ENCODE measurements at places on chromosomes 2 and 18.

GRCh38 chr2:33617401-33617800 lies 18.3 kb upstream of the FAM98A start:
- no peak for DNase-seq

DNA sequence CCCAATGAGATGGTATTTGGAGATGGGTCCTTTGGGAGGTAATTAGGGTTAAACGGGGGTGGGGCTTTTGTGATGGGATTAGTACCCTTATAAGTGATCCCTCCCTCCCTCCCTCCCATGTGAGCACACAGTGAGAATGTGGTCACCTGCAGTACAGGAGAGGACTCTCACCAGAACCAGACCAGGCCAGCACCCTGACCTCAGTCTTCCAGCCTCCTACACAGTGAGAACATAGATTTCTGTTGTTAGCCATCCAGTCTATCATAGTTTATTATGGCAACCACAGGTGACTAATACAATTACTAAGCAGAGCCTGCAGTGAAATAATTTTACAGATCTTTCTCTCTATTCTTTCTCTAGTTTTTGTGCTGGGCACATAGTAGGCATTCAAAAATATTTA lies 137.7 kb upstream of the PKDCC start:
- no peak for DNase-seq

DNA sequence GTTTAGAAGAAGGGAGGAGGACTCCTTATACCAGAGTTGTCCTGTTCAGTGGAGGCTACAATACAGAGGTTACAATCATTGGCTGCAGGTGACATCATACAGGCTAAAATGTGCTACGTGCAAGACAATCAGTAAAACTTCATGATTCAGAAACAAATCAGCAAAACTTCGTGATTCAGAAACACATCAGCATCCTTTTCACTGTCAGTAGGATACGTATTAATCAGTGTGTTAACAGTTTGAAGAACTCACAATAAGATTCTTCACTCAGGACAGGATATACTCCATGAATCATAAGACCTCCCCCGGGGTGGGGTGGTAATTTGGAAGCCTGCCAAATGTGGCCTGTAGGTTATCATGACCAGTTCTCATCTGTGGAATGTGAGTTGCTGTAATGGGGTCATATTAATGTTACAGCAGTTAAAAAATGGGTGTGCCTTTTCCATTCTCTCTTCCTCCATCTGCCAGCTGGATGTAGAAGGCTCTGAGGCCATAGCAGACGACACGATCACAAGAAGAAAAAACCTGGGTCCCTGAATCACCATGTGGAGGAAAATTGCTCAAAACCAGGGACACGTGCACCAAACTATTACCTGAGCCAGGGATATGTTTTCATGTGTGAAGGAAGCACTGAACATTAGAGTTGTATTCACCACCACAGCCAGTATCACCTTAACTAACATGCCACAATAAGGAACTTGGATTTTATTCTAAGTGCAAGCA lies 134.8 kb upstream of the CREB1 start:
- DNase-seq, result peak; percentile 38

DNA sequence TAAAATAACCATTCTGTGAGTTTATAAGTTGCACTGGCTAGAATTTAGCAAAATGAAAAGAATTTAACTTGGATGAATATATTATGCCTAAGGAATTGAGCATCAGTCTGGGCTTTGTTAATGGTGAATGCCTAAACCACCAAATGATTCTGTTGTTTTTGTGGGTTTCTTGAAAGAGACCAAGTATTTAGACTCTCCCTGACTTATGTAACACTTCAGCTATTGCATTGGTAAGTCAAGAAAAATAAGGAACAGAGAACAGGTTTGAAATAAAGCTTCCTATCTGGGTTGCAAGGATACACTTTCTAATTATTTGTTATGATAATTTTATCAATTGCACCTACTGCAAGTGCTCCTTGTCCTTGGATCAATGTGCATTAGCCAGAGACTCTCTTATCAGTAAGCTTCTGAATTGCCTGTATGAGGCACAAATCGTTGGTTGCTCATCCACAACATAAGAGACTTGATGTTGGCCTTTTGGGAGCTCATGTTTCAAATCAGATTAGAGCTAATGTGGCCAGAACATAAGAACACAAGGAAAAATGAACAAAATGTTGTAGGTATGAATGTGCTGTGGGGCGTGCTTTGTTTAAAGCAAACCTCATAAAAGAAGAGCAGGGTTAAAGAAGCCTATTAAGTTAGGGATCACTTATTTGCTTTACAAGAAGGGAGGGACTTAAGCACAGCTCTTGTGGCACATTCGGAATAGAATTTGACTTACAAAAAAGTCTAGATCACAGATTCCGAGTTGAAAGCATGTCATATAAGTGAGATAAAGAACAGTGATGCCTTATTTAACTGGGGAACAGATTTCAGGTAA lies 37.2 kb downstream of the PRKCE start:
- DNase-seq, result no peak

GRCh38 chr2:182685559-182685958 lies 30.5 kb upstream of the DNAJC10 start:
- DNase-seq, result no peak

GRCh38 chr2:27494284-27494943 lies 586 bp downstream of the FNDC4 start:
- DNase-seq, result no peak

DNA sequence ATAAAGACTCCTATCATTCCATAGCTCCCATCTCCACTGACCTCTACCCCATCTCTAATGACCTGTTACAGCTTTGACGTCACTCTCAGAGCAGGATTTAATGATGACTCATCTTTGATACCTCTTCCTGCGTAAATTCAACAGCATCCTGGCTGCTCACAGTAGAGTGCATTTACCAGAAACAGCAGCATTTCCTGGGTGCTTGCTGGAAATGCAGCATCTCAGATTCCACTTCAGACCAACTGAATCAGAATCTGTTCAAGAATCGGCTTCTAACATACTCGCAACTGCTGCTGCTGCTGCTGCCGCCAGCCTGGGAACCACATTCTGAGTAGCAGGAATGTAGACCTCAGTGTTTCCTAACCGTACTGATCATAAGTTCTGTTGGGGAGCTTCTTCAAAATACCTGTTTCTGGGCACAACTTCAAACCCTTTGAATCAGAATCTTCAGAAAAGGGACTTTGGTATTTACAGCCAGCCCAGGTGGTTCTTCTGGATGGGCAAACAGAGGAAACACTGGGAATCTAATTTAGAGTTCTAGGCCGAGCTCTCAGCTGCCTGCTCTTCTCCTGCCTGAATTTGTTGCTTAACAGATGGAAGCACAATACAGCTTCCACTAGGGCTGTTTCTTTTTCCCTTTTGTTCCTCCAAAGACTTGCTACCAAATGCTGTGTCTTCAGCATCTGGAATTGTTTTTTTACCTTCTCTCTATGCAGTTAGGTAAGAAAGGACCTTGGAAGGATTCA lies 241.4 kb downstream of the NCKAP5 start:
- DNase-seq, result no peak

DNA sequence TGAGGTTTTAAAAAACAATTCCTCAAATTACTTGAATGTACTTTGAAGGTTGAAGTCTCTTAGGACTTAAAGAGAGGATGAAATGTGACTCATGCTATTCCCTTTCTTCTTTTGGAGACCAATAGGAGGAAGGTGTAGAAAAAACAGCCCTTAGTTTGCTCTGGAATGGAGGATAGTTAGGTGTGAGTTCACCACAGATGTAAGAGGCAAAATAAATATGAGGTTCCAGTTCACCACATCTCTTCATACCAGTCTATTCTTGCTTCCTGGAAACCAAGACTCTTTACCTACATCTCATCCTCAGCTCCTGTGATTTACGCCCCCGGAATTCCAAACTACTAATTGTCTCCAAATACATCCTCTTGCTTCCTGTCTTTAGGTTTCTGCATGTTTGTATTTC lies 77.5 kb upstream of the TTC21B start:
- no peak for DNase-seq

Data from stimulated activated CD4-positive, alpha-beta T cell treated with anti-CD3 and anti-CD28 coated beads, TNF-alpha, amount 100 ng/mL, for 48 hours (primary cell).